Osteocyte (in vitro differentiated cells): ENCODE measurements at places on chromosomes 4 and X.

DNA sequence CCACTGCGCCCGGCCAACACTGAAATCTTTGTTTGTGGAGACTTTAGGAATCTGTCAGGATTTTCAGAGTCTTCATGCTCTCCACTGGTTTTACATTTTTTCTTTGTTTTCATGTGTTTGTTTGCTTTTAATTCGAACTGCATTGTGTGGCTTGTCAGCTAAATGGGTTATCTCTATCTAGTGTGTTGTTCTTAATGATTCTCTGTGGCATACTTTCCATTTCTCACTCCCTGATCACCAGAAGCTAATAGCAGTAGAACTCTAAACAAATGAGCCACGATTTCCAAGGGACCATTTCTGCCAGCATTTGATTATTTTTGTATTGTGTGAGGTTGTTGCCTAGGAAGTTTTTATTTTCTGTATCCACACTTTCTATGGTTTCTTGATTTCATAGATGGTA, 352.4 kb downstream of the CAMK2D start:
- no peak for DNase-seq
- H3K4me1 ChIP-seq = no peaks in the 10 kb centered on the region
- H3K4me3 ChIP-seq = no peak overlapping the region
- no peak overlapping the region for H3K27ac ChIP-seq

DNA sequence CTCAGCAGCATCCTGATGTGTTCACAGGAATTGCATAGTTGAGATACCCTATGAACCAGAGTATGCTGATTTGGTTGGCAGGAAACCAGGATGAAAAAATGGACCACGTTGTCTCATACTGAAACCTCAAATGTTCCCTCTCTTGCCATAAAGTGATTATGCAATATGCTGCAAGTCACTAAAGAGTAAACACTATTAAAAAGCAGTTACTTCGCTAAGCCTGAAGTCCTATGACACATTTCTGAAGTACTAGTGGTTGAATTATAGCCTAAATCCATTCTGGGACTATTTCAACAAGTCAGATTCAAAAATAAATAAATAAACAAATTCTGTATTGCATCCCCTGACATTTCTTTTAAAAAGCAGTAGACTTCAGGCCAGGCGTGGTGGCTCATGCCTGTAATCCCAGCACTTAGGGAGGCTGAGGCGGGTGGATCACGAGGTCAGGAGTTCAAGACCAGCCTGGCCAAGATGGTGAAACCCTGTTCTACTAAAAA, 106.0 kb upstream of the NAP1L5 start:
- no peak overlapping the region for H3K4me3 ChIP-seq
- peaks cover 7% of the 10 kb centered on the region for H3K36me3 ChIP-seq
- no peak overlapping the region for H3K27ac ChIP-seq
- H3K4me1 ChIP-seq = no peaks in the 10 kb centered on the region

GRCh38 chr4:144557404-144557803, 88.6 kb upstream of the HHIP start:
- no peaks in the 10 kb centered on the region for H3K4me1 ChIP-seq
- H3K27ac ChIP-seq = no peak overlapping the region
- DNase-seq = no peak
- H3K27me3 ChIP-seq = peaks cover 6% of the 10 kb centered on the region
- H3K4me3 ChIP-seq = no peak overlapping the region

- peaks cover 81% of the 10 kb centered on the region for H3K4me1 ChIP-seq
- no peaks in the 10 kb centered on the region for H3K36me3 ChIP-seq
- H3K4me3 ChIP-seq = peak overlapping the region; percentile 65
- peak overlapping the region; percentile 96 for H3K27ac ChIP-seq
- H3K27me3 ChIP-seq = no peaks in the 10 kb centered on the region
- DNase-seq = no peak
These were observed 79.5 kb downstream of the AFF1 start for GRCh38 chr4:87014284-87014782.

DNA sequence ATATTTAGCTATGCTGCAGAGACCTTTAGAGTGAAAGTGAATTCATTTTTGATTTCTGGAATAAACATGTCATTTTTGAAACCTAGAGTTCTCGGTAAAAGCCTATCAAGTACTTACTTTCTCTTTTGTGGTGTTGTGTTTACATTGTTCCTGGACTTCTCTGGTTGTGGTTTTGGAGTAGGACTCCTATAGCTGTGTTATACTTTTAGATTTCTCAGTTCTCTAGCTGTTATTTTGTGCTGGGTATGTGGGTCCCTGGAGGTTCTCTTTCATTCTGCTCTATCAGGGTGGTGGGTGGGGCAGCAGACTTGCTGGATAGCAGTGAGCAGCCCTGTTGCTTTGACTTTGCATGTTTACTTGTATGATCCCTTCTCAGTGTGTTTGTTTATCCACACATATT, 25.6 kb upstream of the MSMO1 start:
- no peak for DNase-seq
- peaks cover 11% of the 10 kb centered on the region for H3K36me3 ChIP-seq
- H3K27me3 ChIP-seq = no peaks in the 10 kb centered on the region
